ENCODE measurements at places on chromosomes 5 and 9.
A peak's percentile ranks its signal among the peaks of the same experiment; 100 is the strongest.

DNA sequence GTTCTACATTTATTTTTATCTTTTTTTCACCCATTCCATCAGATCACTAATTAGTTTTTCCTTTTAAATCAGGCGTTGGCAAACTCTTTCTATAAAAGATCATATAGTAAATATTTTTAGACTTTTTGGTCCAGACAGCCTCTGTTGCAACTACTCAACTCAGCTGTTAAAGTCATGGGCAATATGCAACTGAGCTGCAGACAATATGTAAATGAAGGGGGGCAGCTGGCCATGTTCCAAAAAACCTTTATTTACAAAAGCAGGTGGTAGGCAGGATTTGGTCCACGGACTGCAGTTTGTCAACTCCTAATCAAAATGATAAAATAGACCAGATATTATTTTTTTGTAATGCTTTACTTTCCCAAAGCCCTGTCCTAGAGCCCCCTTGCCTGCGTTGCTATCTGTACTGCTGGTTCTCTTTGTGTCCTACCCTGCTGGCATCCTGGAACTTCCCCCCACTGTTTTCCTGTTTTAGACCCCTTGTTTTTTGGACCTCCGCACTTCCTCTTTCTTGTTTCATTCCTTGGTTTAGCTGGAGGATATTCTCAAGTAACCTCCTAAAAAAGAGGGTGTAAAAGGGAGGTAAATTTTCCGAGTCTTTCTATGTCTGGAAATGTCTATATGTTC lies 24.7 kb upstream of the TNFSF8 start:
- DNase-seq = no peak

GRCh38 chr9:79616971-79617370 lies 45.2 kb downstream of the TLE4 start:
- no peak for DNase-seq

- no peak for DNase-seq
Observed at GRCh38 chr9:23733495-23734078, 92.5 kb downstream of the ELAVL2 start.

GRCh38 chr5:122358372-122358979 lies 46.4 kb downstream of the SNCAIP start:
- DNase-seq = no peak

GRCh38 chr5:161278739-161279660 lies 267.5 kb downstream of the GABRB2 start:
- DNase-seq = no peak

GRCh38 chr9:92637326-92637725 lies 32.6 kb downstream of the IPPK start:
- no peak for DNase-seq

- DNase-seq = no peak
Observed at GRCh38 chr9:120348951-120349429, 231.0 kb downstream of the CDK5RAP2 start.

DNA sequence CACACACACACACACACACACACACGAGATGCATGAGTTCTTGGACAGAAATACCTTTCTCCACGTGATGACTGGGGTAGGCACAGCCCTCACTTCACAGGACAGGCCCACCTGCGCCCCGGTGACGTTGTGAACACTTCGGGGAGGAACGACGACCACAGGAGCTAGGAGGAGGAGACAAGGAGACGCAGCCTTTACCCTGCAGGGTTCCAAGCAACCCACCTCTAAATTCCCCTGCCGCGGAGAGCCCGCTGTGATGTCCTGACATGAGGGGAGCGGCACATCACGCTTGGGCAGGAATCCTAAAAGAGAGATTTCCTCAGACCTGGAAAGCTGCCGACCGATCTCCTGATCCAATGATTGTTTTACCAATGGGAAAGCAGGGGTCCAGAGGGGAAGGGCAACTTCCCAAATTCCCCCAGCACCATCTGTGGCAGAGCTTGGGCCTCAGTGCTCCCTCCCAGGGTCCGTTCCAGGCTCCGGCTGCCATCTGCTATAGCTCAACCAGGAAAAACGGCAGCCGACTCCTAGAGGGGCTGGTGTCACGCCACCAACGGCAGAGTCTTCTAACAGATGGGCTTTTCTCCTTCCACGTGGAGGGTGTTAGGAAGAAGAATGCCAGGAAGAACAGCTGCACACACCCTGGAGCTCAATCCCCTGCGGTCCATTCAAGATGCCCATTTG lies 10.1 kb downstream of the IGFBPL1 start:
- DNase-seq = no peak

- no peak for DNase-seq
Observed at GRCh38 chr5:40679913-40680681, at the start of gene PTGER4. PTGER4 (plus strand) TSS chr5:40679915; CDS start chr5:40680994, 1,079 bp downstream.

DNA sequence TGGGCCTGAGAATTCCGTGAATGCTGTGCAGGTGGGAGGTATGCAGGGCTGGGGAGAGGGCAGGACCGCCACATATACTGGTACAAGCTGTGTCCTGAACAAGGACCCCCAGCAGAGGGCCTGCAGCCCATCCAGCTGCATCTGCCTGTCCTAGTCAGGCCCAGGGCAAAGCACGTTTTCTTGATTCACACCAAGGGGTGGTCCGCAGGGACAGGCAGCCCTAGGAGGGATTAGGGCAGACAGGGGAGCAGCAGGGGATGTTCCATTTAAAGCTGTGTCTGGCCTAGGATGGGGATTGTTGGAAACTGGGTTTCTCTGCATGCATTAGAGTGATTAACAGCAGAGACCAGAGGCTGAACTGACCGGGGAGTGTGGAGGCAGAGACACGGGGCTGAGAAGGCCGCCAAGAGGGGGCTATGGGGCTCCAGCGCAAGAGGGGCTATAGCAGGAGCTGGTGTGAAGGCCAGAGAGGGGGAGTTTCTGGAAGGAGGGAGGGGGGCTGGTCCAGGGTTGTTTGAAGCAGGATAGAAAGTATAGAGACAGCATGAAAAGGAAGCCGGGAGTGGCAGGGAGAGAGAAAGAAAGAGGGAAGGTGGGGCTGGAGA lies 2.7 kb downstream of the GRM6 start:
- DNase-seq = no peak

DNA sequence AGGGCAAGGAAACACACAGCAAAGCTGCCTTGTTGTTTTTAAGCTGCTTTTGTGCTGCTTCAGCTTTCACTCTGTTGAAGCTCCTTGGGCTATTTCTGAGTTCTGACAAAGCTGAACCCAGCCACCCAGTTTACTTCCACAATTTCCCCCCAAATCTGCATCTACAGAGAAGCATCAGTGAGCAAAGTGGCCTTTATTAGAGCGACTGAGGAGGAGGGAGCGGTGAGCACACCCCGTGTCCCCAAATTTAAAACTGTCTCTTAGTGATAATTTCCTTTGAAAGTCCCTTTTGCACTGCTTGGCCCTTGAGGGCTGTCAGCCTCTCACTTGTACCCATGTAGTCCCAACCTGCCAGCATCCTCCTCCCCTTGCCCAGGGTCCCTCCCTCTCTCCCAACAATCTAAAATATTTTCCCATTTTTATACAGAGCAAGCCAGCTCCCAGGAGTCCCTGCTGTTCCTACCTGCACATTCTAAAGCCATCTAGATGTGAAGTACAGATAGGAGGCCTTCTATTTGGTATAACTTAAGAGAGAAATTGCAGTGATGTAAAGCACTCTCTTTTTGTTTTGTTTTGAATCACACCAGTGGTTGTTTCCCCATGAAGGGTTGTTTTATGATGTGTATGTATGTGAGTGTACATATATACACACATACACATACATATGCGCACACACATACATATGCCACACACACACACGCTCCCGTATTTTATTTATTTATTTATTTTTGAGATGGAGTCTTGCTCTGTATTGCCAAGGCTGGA lies 313.5 kb downstream of the TLE4 start:
- DNase-seq = no peak

DNA sequence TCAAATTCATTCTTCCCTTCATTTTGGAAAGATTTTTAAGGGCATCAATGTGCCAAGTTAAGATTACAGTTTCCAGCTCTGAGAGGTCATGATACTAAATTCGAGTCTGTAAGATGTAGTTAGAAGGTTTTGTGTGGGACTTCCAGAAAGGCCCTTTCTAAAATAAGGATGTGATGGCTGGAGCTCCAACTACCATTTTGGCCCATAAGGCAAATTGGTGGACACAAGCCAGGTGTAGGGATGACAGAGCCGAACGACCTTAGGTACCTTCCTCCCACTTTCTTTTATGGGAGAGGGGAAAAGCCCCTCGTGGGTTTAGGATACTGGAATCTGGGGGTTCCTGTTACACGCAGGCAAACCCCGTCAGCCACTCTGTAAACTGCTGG lies 54.3 kb upstream of the PTPDC1 start:
- DNase-seq = no peak

DNA sequence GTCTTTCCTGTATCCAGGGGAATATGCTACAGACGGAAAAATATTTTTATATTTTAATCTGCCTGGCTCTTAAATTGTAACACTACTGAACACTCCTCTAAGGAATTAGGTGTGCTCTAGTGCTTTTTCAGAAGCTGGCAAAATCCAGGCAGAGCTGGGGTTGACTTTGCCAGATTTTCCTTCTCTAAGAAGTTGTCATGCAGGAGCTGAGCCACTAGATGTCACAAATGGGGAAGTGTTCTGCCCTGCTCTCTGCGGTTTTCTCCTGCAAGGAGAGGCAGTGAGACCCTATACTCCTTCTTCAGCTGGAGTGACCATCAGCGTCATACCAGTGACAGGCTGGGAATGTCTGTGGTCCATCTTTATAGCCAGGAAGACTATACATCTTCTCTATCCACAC lies 112.5 kb downstream of the HAPLN1 start:
- no peak for DNase-seq

DNA sequence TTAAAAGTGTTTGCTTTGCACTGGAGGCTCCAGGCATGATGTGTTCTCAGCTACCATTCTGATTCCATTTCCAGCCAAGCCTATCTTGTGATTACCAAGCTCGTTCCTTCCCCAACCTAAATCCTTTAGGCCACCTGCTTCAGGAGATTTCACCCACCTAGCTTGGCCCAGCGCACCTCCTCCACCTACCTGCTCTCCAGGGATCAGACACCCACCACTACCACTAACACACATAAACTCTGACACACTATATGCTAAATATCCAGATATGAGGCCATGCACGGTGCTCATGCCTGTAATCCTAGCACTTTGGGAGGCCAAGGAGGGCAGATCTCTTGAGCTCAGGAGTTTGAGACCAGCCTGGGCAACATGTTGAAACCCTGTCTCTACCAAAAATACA lies 2.4 kb downstream of the MYORG start:
- DNase-seq = no peak

DNA sequence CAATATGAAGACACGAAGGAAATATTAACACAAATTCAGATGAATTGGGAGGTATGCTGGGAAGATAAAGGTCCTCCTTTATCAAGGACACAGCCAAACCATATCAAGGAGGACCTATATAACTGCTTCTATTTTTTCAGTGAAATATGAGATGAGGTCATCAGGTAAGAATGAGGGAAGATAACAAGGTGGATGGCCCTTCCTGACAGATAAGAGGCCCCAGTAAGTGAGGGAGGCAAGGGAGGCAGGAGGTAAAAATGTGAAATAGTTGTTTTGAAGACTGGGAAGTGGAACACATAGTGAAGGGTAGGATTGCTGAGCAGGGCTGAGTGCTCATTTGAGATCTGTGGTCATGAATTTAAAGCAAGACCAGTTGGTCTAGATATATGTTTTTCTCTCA lies 60.0 kb upstream of the FOXE1 start:
- DNase-seq = no peak

GRCh38 chr5:116521173-116521872 lies 53.3 kb downstream of the SEMA6A start:
- no peak for DNase-seq

- no peak for DNase-seq
Observed at GRCh38 chr9:8392866-8393265, 593.3 kb upstream of the DMAC1 start.

DNA sequence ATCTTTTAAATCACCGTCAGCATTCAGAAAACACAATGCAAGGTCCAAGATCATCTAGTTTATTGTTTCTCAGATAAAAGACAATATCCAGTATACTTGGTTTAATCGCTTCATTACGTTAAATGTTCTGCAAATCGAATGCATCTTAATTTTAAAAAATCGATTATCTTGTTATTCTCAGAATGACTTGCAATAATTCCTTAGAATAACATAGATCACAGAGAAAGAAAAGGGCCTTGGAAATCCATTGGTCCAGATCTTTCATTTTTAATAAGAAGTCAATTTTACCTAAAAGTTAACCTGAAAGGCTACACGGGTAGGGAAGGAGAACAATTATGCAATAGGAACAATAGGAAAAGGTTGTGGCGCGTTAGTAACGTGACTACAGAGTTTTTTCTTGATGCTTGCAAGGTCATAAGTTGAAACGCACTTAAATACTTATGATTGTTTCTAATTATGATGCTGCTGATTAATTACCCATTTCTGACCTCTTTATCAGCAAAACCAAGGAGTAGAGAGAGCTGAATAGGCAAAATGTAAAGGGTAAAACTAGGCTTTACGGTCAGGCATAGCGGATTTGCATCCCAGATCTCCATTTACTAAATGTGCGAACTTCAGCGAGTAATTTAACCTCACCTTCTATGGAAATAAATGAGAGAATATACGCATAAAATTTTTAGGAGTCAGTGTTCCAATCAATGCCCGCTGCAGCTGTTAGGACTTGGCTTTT lies 769 bp upstream of the LYRM7 start:
- no peak for DNase-seq

- DNase-seq = no peak
Observed at GRCh38 chr5:579746-580366, 32.3 kb upstream of the CEP72 start.

- DNase-seq = no peak
Observed at GRCh38 chr5:40505031-40505430, 174.7 kb upstream of the PTGER4 start.

DNA sequence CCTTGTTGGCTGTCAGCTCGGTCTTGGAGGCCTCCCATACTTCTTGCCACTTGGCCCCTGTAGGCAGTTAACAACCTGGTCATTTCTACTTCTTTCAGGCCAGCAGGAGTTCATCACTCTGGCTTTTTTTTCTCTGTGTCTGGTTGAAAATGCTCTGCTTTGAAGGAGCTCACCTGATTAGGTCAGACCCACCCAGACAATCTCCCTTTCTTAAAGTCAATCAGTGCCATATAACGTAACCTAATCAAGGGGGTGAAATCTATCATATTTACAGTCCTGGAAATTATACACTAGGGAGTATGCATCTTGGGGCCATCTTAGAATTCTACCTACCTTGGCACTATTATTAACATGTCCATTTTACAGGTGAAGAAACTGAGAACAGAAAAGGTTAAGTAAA lies 155.4 kb downstream of the SREK1 start:
- no peak for DNase-seq

- DNase-seq = no peak
Observed at GRCh38 chr5:110165366-110165765, 475.6 kb downstream of the MAN2A1 start.

DNA sequence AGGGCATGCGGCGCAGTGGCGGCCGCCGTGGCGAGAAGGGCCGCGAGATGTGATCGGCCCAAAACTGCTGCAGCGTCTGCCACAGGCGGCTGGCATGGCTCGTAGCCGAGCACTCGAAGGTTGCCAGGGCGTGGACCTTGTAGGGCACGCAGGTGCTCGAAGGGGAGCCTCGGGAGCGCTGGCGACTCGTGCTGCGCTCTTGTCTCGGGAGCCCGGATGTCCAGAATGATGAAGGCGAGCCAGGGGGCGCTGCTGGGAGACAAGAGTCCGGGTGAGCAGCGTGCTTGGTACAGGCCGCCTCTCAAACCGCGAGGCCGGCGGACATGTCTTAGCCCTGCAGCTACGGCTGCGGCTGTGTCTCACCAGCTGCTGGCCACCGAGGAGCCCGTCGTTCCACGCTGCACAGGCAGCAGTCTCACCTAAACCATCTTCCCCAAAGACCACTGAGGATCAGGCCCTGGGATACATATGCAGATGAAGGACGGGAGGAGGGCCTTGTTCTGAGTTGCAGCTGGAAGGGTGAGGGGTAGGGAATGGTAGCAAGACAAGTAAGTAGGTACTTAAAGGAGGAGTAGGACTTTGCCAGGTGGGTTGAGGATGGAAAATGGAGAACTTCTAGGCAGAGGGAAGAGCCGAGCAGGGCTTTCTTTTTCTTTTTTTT lies 1.7 kb downstream of the CBY3 start:
- DNase-seq = peak; percentile 53
